ENCODE measurements at places on chromosomes 5 and 9.
A peak's percentile ranks its signal among the peaks of the same experiment; 100 is the strongest.

DNA sequence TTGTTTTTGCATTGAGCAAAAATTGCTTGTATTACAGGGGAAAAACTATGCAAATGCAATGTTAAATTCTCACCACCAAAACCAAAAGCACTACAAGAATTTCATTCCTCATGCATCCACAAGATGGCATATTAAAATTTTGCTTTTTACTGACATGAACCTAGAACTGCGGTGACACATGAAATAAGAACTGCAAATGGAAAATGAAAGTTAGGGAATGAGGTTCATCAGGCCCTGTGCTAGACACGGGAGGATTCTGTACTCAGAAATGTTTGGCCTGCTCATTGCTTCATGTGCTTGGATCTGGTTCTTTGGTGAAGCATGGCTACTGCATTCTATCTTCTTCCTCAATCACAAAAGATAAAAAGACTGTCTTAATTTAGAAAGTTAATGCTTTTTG is 9.1 kb upstream of the RFK start:
- peak; percentile 60 for DNase-seq

DNA sequence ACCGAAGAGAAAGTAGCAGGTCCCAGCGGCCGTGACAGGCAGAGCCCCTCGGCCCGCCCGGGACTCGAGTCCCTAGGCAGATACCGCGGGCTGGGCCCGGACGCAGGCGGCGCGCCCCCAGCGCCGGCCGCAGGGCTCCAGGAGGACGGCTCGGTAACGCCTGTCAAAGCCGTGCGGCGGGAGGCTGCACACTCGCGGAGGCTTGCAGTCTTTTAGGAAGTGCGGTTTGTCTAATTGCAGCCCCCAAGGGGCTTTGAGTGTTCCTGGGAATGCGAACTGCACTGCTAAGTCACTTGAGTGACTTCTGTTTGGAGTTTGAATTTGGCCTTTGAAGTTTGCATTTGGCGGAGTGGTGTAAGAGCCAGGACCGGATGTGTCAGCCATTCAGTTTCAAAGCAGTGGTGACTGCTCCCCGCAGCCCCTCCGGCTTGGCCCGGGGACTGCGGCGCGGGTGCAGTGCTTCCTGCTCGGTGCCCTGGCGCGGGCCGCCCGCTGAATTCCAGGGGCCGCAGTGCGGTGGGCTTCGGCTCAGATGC is 1.3 kb downstream of the MAP3K1 start:
- no peak for DNase-seq

DNA sequence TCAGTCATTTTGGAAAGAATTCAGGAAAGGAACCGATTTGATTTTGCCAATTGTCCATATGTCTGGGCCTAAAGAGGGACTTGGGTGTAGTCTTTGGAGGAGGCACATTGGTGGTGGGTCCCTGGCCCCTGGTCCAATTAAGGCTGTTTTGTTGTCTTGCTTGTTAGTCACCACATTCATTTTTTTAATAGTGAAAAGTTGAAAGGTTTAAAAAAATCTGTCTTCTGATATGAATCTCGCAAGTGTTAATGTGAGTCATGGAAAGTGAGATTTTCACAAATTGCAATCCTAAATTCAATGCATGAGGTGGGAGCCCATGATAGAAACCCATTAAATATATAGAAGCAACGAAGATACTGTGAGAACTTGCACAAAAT is 165.9 kb upstream of the OTULINL start:
- DNase-seq = no peak

DNA sequence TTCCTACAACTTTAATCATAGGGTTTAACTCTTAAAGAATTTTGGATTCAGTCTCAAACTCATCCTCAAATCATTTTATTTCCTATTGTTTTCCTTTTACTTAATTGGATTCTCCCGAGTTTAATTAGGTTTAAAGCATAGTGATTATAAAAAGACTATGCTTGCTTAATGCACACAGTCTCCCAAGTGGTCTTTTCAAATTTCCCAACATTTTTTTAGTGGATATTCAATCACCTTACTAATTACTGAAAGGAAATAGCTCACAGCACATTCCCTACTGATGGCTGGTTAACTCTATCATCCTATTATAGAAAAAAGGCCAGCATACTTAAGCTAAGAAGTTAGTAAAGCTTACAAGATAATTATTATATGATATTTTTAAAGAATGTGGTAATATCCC is 170.6 kb downstream of the PRDM9 start:
- no peak for DNase-seq

GRCh38 chr9:109319626-109320241 is 1.1 kb downstream of the EPB41L4B start:
- no peak for DNase-seq

GRCh38 chr5:181173027-181173419 is 25.6 kb downstream of the OR2V2 start:
- no peak for DNase-seq

DNA sequence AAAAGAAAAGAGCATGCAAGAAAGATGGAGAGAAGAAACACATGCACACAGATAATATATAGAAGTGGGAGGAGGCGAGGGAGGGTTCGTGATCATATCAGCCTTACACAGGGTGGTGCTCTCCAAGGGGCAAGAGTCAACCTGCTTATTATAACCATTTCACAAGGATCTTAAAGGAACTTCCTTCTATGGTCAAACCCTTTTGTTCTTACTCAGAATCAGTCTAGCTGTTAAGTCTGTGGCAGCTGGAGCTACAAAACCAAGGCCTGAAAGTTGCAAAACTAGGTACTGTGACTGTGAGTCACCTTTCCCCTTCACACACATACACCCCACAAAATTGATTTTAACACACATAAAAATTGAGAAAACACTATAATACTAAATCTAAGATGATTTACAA is 18.5 kb upstream of the ERMP1 start:
- DNase-seq = no peak

DNA sequence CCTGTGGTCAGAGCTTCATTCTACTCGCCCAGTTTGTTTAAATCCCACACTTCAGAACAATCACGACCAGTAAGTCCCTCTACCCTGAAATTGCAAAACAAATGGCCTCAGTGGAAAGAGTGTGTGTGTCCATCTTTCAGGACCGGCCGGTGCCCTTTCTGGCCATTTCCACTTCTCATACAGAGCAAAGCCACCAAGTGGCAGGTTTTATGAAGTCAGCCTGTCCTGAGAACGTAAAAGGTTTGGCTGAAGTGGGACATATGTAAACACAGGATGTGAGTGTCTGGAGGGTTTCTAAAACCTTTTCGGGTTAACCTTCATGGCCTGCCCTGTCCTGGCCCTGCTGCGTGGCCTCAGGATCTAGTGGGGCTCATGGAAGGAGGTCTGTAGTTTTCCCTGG is 24.7 kb downstream of the NXNL2 start:
- DNase-seq = no peak

DNA sequence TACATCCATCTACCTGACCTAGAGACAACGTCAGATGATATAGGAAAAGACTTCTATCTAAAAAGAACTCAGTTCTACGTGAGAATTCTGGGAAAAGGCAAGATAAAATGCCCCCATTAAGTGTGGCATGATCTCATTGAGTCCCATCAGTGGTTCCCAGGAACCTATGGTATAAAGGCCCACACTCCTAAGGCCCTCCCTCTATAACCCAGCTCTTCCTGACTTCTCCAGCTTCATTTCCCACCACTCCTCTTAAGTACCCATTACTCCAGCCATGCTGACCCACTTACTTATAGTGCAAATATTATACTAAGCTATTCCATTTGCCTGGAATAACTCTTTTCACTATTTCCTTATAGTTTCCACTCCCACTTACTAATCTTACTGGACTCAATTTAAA is 95.4 kb upstream of the NR5A1 start:
- no peak for DNase-seq

DNA sequence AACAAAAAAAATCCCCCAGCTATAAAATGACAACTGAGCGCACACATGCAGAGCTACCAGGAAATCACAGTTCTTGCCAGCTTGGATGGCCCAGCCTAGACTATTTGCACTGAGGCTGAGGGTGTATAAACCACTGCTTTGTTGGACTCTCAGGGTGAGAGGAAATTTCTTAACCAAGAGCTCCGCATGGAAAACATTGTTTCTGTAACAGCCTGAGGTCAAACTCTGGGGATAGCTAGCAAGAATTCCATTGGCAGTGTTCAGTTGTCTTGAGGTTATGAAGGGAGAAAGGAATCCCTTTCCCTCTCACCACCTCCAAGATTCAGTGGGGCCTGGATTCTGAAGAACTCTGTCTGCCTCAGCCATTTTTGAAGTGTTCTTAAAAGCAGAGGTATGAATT is 360.0 kb downstream of the OSTF1 start:
- no peak for DNase-seq

GRCh38 chr9:89387197-89387849 is 69.0 kb downstream of the SECISBP2 start:
- no peak for DNase-seq

- DNase-seq = peak; percentile 24
These were observed 1.2 kb upstream of the INSL6 start for GRCh38 chr9:5186416-5187169.

- DNase-seq = no peak
These were observed 18.7 kb downstream of the ADAMTSL1 start for GRCh38 chr9:18492612-18493011.

DNA sequence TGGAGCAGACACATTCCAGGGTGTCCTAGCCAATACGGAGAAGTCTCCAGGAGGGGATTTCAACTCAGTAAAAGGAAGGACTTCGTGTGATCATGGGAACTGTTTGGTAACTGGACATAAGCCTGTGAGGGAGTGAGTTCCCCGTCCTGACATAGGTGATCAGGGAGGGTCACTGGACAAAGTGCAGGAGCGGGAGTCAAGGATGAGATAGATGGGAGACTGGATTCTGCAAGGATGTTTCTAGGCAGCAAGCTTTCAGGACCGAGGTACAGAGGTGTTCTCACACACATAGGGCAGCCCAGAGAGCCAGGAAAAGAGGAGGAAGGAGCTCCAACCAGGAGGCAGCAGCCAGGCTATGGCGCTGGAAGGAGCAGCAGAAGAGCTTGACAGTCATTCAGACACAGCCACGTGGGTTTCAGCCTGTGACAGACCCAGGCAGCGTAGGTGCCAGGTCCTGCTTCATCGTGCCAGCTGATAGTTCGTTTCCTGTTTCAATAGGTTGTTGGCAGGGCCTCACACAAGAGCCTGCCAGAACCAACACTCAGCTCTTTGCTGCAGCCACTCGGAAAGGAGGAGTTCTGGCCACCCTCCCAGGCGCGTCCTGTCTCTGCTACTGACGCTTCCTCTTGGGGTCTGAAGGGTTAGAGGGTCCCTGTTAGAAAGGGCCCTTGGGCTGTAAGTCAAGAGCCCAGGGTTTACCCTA is 84.1 kb downstream of the AMBP start:
- no peak for DNase-seq

- no peak for DNase-seq
These were observed 180.9 kb downstream of the AOPEP start for GRCh38 chr9:94907264-94907936.

GRCh38 chr9:110040788-110041187 is 167.2 kb downstream of the C9orf152 start:
- no peak for DNase-seq

GRCh38 chr5:137563301-137563645 is 64.1 kb upstream of the SPOCK1 start:
- no peak for DNase-seq

- DNase-seq = no peak
These were observed 159.4 kb downstream of the SEMA6A start for GRCh38 chr5:116415182-116415581.

GRCh38 chr5:96896806-96897205 is 20.5 kb downstream of the ERAP2 start:
- no peak for DNase-seq

DNA sequence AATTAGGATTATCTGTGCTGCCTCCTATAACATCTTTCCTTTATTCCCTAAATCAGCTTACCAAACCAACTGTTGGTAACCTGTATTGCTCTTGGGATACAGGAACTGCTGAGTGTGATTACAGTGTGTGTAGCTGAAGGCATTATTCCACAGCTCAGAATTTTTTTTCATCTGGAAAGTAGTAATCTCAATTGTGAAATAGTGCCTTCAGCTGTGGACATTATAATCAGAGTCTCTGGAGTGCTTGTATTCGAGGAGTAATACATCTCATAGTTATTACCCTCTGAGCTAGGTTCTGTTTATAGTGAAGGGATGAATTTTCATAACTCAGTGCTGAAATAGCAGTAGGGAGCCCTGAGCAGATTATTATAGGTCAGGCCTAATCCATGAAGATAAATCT is 199.5 kb downstream of the MAST4 start:
- DNase-seq = no peak

DNA sequence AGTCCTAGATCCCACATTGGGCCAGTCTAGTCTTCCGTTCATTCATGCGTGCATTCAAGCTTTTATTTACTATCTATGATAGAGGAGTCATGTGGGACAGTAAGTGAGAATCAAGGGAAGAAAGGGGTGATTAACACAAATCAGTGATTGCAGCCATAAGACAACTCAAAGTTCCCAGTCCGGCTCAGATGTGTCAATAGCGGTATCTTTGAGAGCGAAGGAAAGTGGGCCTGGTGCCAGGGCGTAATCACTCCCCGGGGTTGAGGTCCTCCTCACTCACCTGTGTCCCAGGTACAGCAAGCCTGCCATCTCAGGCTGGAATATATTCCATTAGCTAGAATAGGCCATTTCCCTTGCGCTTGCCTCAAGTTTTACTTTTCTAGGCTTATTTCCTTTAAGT is 196.3 kb downstream of the ATP10B start:
- no peak for DNase-seq

DNA sequence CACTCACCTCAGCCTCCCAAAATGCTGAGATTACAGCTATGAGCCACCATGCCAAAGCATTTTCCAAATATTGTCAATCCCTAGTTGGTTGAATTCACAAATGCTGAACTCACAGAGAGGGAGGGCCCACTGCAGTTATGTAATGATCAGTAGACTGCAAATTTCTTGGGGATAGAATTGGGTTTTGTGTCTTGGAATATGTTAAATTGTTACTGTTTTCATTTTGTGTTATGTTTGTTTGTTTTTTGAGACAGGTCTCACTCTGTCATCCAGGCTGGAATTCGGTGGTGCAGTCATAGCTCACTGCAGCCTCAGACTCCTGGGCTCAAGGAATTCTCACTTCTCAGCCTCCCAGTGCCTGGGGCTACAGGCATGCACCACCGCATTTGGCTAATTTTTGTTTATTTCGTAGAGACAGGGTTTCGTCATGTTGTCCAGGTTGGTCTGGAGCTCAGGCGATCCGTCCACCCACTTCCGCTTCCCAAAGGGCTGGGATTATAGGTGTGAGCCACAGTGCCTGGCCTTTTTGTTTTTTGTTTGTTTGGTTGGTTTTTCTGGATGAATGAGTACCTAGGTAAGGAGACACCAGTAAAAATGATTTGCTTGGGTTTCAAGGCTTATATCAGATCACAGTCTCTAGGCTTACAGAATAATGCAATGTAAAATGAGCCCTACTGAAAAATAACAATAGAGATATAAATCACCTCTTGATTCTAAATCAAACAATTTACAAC is 31.5 kb upstream of the LMNB1 start:
- DNase-seq = no peak

GRCh38 chr9:103371152-103371551 is 376.0 kb downstream of the CYLC2 start:
- DNase-seq = no peak

GRCh38 chr5:107696498-107696897 is 25.8 kb upstream of the EFNA5 start:
- DNase-seq = no peak

- DNase-seq = no peak
These were observed 1258.1 kb upstream of the CDH6 start for GRCh38 chr5:29935371-29935770.
